Activated naive CD4-positive, alpha-beta T cell treated with Interleukin-2 at 50 U/mL for 16 hours (primary cell): ENCODE measurements at places on chromosomes 3 and 15.

GRCh38 chr3:67037615-67038014, 39.5 kb downstream of the KBTBD8 start:
- no peak for DNase-seq

- DNase-seq: no peak
Measured at GRCh38 chr3:186152889-186153292, 44.0 kb upstream of the ETV5 start.

DNA sequence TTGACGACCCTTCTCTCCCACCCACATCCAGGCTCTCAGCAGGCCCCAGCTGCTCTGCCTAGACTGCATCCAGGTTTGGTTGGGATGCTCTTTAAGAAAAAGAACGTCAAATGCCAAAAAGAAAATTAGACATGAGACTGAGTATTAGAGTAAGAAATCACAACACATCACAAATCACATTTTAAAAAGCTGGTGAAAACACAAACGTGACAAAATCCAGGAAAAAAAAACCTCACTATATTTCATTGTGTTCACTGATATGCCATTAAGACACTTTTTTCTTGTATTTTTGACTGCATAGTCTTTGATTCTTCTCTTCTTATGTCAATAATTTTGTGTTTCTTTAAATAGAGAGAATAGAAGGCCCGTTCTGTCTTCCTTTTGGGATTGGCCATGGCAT, 243.7 kb downstream of the TLE3 start:
- DNase-seq: no peak

GRCh38 chr3:55471522-55472280, 15.4 kb downstream of the WNT5A start:
- DNase-seq: no peak

GRCh38 chr15:89785064-89785773, 9.1 kb downstream of the MESP2 start:
- DNase-seq: no peak

- DNase-seq: no peak
Measured at GRCh38 chr15:31396881-31397560, 70.4 kb downstream of the KLF13 start.

- no peak for DNase-seq
Measured at GRCh38 chr15:69392352-69392751, 21.8 kb upstream of the KIF23 start.

GRCh38 chr3:134709561-134710312, 58.9 kb upstream of the KY start:
- no peak for DNase-seq

GRCh38 chr3:46899151-46900006, 21.9 kb downstream of the PTH1R start:
- DNase-seq: no peak

- DNase-seq: no peak
Measured at GRCh38 chr3:66353530-66353929, 132.7 kb downstream of the SLC25A26 start.

- no peak for DNase-seq
Measured at GRCh38 chr3:147257944-147258343, 148.4 kb downstream of the ZIC4 start.

DNA sequence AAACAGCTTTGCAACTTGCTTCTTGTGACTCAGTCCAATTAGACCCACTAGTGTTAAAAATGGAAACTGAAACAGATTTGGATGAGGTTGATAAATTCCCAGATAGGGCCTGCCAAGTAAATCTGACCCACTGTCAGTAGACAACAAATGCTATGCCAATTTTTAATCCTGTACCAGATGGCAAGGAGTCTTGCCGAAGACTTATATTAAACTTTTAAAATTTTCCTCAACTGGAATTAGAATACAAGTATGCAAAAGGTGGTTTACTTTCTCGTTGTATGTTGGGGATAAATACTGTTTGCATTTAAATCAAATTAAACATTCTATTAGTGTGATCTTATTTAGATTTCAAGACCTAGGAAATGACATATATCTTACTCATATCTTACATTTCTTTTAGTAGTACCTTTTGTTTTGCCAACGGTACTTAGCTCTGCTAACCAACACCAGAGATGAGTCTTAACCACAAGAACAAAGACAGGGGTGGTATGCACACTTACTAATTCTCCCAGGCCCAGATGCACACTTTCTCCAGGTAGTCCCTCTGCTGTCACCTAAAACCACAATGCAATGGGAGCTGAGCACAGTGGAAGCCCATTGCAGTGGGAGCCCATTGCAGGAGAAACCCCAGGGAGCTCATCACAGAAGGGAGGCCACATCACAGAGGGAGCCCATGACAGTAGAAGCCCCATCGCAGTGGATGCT, 77.8 kb downstream of the WWTR1 start:
- no peak for DNase-seq

GRCh38 chr3:110026421-110026820, 689.1 kb upstream of the DPPA4 start:
- no peak for DNase-seq

DNA sequence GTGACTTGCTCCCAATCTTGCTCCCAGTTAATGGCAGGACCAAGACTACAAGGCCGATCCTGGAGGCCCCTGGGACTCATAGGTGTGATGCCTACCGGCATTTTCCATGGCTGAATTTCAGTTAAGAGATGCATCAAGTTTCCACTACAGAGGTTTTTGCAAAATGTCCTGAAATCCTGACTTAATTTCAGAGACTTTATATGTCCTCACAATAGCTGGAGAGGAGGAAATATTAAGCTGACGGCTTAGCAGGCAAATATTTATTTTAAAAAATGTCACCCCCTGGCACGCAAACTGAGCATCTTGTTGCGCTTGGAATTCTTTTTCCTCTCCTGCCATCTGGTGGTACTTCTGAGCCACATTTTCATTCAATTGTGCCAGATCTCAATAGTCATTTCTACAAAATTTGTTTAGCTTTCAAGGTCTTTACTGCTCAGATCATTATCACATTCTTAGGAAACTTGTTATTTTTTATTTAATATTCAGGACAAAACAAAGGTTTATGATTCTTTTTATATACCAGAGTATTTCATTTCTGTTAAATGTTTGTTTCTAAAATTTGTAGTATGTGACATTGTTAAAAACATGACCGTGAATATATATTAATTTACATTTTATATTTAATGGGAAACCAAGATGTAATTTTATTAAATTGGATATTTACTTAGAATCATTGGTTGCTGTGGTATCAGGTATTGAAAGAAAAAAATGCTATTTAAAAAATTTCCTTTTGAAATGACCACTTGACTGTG, 189.2 kb upstream of the THRB start:
- no peak for DNase-seq

DNA sequence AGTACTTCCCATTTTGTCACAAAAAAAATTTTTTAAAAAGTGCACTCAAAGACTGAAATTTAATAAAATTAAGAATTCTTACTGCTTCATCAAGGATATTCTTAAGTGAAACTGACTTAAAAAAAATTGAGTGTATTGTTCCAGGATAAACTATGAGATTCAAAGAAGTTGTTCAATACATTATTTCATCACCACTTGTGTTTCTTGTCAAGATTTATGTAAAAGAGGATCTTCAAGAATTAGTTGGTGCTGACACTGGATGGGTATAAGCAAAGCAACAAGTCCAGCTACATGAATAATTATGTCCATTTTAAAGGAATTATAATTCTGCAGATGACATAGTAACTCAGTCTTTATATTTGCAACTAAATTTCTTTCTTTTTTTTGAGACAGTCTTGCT, 4.3 kb upstream of the AP4E1 start:
- no peak for DNase-seq

- DNase-seq: no peak
Measured at GRCh38 chr3:69563981-69564380, 175.3 kb upstream of the MITF start.

DNA sequence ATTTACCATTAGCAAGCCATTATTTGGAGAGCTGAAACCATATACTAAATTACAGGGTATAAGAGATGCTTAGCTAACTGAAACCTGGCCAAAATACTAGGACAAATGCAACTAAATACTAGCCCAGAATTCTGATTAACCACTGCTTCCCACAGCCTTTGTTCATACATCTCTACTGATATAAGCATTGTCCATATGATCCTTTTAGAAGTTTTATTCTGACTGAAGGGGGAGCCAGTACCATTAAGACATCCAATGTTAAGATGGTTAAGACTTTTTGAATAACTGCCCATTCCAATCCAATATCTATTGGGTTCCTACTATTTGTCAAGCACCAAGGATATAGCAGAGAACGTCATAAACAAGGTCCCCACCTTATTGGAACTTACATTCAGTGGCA, 421.3 kb downstream of the FOXP1 start:
- no peak for DNase-seq

DNA sequence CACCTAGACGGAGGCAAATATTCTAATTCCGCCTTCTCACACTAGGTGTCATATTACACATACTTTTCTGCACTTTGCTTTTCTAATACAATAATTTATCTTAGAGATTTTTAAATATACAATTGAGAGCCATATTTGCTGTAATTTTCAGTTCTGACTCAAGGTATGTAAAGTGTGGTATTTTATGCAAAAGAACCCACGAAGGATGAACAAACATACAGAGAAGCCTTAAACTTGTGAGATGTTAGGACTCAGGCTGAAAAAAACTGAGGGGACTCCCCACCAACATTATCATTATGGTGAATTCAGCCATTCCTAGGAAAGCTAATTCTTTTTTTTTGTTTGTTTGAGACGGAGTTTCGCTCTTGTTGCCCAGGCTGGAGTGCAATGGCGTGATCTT, 9.6 kb downstream of the ZBTB11 start:
- DNase-seq: no peak

- peak; percentile 41 for DNase-seq
Measured at GRCh38 chr3:31077021-31077601, 182.7 kb upstream of the GADL1 start.

DNA sequence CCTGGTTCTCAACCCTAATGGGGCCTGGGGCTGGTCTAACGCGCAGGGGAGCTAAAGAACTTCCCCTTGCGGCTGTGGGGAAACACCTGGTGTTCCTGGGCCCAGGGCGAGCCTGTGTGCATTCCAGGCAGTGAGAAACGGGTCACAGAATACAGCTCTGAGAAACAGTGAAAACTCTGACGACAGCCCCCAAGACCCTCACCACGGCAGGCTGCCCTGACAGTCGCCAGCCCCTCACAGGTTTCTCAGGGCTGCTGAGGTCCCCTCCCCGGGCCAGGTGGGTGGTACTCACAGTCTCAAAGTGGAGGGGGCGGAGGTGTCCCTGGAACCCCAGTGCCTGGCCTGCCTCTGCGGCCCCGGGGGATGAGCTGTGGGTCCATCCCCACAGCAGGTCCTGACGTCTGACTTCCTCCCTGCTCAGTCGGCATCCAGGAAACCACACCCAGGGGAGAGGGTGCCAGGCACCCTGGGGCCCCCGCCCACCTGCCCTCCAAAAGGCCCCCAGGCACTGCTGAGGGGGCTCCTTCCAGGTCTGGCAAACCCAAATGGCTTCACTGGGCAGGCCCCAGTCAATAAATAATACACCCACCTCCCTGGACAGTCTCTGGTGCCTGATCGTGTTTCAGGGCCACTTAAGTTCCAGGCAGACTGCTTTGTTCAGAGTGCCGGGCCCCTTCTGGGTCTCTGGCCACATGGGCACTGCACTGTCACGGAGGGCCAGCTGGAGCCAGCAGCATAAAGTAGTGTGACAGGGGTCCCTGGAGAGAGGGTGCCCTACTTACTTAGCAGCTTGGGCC, 57.7 kb downstream of the IQSEC1 start:
- DNase-seq: peak; percentile 60

DNA sequence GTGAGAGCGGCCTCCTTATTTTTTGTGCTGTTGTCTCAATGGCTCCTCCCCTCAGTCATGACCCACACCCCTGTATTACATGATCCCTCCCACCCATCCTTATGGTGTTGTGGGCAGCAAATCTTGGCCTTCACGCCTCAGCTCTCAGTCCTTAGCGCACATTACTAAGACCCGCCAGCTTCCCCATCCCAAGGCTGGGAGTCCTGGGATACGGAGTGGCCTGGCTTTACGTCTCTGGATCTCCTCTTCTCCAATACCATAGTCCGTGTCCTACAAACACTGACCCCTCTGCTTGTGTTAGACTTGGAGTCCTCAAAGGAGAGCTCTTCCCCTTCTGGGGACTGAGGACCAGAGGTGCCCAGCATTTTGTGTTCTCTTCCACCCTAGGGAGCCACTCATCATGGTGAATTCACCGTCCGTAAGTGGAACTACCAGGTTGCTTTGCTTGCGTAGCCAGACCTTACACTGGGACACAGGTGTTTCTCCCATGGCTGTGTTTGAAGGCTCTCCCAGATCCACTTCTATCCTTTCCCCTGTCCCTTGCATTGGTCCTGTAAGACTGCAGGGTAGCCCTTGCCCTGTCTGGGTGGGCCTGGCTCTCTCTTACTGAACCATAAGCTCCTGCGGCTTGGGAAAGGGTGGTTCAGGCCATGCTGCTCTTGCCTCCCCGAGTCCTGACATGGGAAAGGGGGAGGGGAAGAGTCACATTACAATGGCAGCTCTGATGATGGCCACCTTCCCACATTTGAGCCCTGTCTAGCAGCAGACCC, 13.6 kb downstream of the GRM2 start:
- DNase-seq: no peak

DNA sequence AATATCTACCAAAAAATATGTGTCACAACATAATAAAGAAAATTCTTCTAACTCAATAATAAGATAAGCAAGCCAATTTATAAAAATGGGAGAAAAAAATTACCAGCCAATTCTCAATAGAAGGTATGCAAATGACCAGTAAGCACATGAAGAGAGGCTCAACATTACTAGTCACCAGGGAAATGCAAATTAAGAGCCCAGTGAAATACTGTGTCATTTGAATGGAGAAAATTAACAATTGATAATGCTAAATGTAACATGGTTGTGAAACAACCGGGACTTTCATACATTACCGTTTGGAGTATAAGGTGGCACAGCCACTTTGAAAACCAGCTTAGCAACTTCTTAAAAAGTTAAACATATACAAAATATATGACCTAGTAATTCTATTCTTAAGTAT, 460.7 kb downstream of the IGSF11 start:
- DNase-seq: no peak

- no peak for DNase-seq
Measured at GRCh38 chr3:172341482-172342059, 106.7 kb downstream of the GHSR start.
